ENCODE measurements at places on chromosomes 16 and 17.
A peak's percentile ranks its signal among the peaks of the same experiment; 100 is the strongest.

GRCh38 chr16:8053437-8053836, 536.9 kb downstream of the TMEM114 start:
- no peak overlapping the region for H3K27ac ChIP-seq
- no peaks in the 10 kb centered on the region for H3K36me3 ChIP-seq
- no peak for DNase-seq

GRCh38 chr16:65218348-65218747, 96.5 kb upstream of the CDH11 start:
- H3K4me1 ChIP-seq = no peaks in the 10 kb centered on the region
- H3K36me3 ChIP-seq = no peaks in the 10 kb centered on the region
- DNase-seq = no peak
- H3K27ac ChIP-seq = no peak overlapping the region
- H3K27me3 ChIP-seq = no peaks in the 10 kb centered on the region

GRCh38 chr17:77492446-77493237, 351.9 kb downstream of the SEC14L1 start:
- no peak overlapping the region for H3K4me3 ChIP-seq
- no peak overlapping the region for H3K27ac ChIP-seq
- H3K4me1 ChIP-seq = peaks cover 17% of the 10 kb centered on the region

- no peaks in the 10 kb centered on the region for H3K27me3 ChIP-seq
- H3K4me3 ChIP-seq = no peak overlapping the region
- H3K36me3 ChIP-seq = peaks cover 22% of the 10 kb centered on the region
Observed at GRCh38 chr17:38815576-38816193, 9.4 kb downstream of the CWC25 start.

DNA sequence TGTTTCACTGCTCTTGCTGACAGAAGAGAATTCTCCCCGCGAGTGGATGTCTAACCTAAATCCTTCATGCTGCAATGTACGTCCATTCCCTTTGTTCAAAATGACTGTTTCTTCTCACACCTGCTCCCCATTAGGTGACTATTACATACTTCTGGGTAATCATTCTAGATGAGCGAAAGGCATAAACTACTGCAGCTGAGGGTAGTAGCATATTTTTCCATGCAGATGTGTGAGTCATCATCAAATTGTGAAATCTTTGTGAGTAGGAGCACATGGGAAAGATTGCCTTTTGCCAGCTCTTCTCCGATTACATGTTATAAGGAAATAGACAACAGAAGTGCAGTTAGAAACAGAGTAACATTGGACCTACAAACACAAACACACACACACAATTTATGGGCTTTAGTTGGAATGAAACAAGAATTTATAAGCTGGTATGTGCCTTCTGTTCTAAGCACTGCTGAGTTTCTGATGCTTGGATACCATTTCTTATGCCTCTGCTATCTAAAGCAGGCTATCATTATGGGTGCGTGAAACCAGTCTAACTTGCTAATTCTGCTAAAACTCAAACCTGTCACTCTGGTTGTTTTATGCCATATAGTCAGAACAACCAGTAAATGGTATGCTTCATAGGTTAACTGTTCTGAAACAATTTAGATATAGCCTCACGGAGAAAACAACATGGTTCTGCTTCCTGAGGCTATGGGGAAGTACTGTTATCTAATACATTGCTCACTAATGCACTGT, 346.9 kb upstream of the PSMD7 start:
- H3K27me3 ChIP-seq = no peaks in the 10 kb centered on the region
- H3K4me3 ChIP-seq = no peak overlapping the region
- H3K4me1 ChIP-seq = no peaks in the 10 kb centered on the region
- DNase-seq = no peak
- no peaks in the 10 kb centered on the region for H3K36me3 ChIP-seq
- H3K27ac ChIP-seq = no peak overlapping the region

GRCh38 chr17:76353004-76353598, 615 bp downstream of the PRPSAP1 start:
- H3K27ac ChIP-seq = peak overlapping the region; percentile 77
- H3K4me3 ChIP-seq = peak overlapping the region; percentile 87
- no peaks in the 10 kb centered on the region for H3K36me3 ChIP-seq
- peaks cover 9% of the 10 kb centered on the region for H3K4me1 ChIP-seq
- no peaks in the 10 kb centered on the region for H3K27me3 ChIP-seq
- no peak for DNase-seq

DNA sequence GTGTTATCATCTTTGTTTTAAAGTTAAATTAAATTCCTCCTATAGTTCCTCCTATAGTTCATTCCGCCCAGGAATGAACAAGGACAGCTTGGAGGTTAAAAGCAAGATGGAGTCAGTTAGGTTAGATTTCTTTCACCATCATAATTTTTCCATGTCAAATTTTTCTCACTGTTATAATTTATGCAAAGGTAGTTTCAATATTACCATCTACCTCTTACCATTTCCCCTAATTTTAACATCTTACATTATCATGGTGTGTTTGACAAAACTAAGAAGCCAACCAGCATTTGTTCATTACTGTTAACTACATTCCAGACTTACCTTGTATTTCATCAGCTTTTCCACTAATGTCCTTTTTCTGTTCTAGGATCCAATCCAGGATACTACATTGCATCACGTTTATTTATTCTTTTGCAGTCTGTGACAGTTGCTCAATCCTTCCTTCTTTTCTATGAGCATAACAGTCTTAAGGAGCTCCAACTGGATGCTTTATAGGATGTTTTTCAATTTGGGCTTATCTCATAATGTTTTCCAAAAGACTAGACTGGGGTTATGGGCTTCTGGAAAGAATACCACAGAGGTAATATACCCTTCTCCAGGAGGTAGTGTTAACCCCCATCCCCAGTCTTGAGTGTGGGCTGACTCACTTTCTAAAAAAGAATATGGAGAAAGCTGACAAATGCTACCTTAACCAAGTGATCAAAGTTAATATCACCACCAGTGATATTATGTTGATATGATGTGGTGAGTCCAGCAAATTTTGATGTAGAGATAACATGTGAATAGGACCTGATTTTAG, 158.5 kb downstream of the PPM1E start:
- no peaks in the 10 kb centered on the region for H3K27me3 ChIP-seq
- no peak overlapping the region for H3K27ac ChIP-seq
- no peak overlapping the region for H3K4me3 ChIP-seq
- H3K36me3 ChIP-seq = no peaks in the 10 kb centered on the region
- DNase-seq = no peak
- no peaks in the 10 kb centered on the region for H3K4me1 ChIP-seq

- H3K27ac ChIP-seq = no peak overlapping the region
- H3K27me3 ChIP-seq = peaks cover 1% of the 10 kb centered on the region
- DNase-seq = no peak
- no peak overlapping the region for H3K4me3 ChIP-seq
- no peaks in the 10 kb centered on the region for H3K36me3 ChIP-seq
Observed at GRCh38 chr17:19539841-19540311, 6.2 kb downstream of the SLC47A1 start.

GRCh38 chr17:37702598-37702997, 42.3 kb downstream of the HNF1B start:
- H3K27ac ChIP-seq = no peak overlapping the region
- no peak for DNase-seq
- H3K4me1 ChIP-seq = no peaks in the 10 kb centered on the region
- H3K4me3 ChIP-seq = no peak overlapping the region
- H3K36me3 ChIP-seq = no peaks in the 10 kb centered on the region
- peaks cover 7% of the 10 kb centered on the region for H3K27me3 ChIP-seq

DNA sequence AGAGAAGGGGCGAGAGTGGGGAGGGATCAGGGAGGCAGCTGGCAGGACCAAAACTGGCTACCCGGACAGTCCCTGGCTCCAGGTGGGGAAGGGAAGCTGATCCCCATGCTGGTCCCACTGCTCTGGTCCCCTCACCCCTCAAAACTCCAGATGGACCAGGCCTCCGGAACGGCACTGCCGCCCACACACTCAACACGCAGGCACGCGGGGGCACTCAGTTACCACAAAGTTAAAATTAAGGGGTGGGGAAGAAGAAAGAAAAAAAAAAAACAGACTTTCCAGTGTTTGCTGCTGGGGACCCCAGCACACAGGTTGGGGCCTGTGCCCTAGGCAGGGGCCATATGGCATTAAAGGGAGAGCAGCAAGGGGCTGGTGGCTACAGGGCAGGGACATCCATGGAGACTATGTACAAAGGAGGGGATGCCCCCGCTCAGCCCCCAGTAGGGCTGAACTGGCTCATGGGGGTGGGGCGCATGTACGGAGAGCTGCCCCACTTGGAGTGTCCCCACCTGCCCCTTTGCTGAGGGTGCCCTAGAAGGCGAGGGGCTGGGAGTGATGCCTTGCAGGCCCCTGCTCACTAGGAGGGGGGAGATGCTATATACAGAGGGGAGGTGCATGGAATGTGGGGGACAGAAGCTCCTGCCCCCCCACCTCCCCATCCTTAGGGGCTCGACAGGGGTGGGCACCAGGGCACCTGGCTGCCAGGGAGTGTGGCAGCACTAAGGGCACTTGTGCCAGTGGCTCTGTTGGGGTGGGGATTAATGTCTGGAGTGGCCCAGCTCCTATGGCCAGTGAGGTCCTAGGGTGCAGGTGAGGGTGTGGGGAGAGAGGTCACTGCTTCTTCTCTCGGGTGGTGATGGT, 5.6 kb downstream of the TP53I13 start:
- H3K36me3 ChIP-seq = peaks cover 3% of the 10 kb centered on the region
- DNase-seq = no peak
- no peaks in the 10 kb centered on the region for H3K27me3 ChIP-seq
- H3K4me3 ChIP-seq = no peak overlapping the region
- peaks cover 5% of the 10 kb centered on the region for H3K4me1 ChIP-seq
- no peak overlapping the region for H3K27ac ChIP-seq

- no peaks in the 10 kb centered on the region for H3K27me3 ChIP-seq
- H3K4me3 ChIP-seq = peak overlapping the region; percentile 86
- peak overlapping the region; percentile 71 for H3K27ac ChIP-seq
- no peak for DNase-seq
Observed at GRCh38 chr16:50025537-50025931, 509 bp downstream of the CNEP1R1 start.

GRCh38 chr17:14790521-14790920, 474.6 kb downstream of the PMP22 start:
- H3K36me3 ChIP-seq = no peaks in the 10 kb centered on the region
- H3K27me3 ChIP-seq = peaks cover 5% of the 10 kb centered on the region
- H3K4me1 ChIP-seq = no peaks in the 10 kb centered on the region
- DNase-seq = no peak

DNA sequence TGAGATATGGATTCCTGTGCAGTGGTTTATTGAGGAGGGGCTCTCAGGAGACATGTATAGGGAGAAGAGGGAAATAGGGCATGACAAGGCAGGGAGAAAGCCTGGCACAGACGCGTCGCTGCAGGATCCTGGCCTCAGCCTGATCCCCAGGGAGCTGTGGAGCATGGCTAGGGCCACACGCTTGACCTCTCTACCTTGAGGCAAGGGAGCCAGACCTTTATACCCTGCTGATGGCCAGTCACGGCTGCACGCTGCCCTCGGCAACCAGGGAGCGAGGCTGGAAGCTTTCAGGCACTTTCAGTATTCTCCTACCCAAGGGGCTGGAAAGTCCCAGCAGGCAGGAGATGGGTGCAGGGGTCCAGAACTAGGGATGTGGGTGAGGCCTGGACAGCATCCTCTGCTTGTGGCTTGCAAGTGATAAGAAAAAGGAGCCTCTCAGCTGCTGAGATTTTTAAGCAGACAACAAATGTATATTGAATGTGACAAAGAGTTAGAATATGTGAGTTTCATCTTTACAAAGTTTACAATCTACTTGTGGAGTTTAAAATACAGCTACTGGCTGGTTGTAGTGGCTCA, 10.0 kb upstream of the KLHL36 start:
- H3K27ac ChIP-seq = no peak overlapping the region
- no peaks in the 10 kb centered on the region for H3K36me3 ChIP-seq
- no peak for DNase-seq
- no peak overlapping the region for H3K4me3 ChIP-seq
- H3K27me3 ChIP-seq = no peaks in the 10 kb centered on the region

GRCh38 chr16:67248401-67249177, at the start of gene SLC9A5:
Gene SLC9A5, plus strand, starts transcription at chr16:67248979. Its CDS starts 36 bp downstream, at chr16:67249015.
- H3K36me3 ChIP-seq = no peaks in the 10 kb centered on the region
- peaks cover 45% of the 10 kb centered on the region for H3K4me1 ChIP-seq
- peak within 1 kb of the TSS; percentile 29 for H3K27ac ChIP-seq
- no peaks in the 10 kb centered on the region for H3K27me3 ChIP-seq
- H3K4me3 ChIP-seq = peak within 1 kb of the TSS; percentile 73

GRCh38 chr17:35238821-35239220, 4.1 kb upstream of the SLFN5 start:
- no peaks in the 10 kb centered on the region for H3K27me3 ChIP-seq
- H3K4me3 ChIP-seq = peak overlapping the region; percentile 39
- H3K27ac ChIP-seq = no peak overlapping the region
- DNase-seq = no peak
- peaks cover 47% of the 10 kb centered on the region for H3K4me1 ChIP-seq
- H3K36me3 ChIP-seq = no peaks in the 10 kb centered on the region

DNA sequence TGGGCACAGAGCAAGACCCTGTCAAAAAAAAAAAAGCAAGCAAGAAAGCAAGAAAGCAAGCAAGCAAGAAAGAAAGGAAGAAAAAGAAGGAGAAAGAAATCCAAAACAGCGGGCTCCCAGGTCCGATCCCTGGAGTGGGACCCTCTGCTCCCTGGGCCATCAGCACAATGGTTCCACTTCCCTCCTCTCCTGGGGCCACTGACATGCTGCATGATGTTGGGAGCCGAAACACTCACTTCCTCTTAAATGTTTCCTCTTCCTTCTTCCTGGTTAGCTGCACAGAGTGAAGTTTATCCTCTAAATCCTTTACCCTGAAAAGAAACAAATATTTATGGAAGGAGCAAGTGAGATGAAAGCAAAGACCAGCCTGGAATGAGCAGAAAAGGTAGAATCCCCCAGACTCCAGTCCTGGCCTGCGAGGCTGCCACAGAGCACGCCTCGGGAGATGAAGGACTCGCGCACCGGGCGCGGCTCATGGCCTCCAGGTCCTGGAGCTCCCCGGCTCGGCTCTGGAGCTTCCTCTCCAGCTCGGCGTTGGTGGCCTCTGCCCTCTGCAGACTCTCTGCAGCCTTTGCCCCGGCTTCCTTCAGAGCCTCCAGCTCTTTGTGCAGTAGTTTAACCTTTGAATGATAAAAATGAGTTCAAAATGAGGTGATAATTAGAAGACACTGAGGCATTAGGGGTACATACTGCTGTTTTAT, 19.0 kb downstream of the CCDC57 start:
- DNase-seq = no peak
- H3K36me3 ChIP-seq = peaks cover 13% of the 10 kb centered on the region
- H3K4me1 ChIP-seq = peaks cover 9% of the 10 kb centered on the region
- H3K27me3 ChIP-seq = no peaks in the 10 kb centered on the region
- H3K4me3 ChIP-seq = no peak overlapping the region

- peaks cover 4% of the 10 kb centered on the region for H3K4me1 ChIP-seq
- H3K4me3 ChIP-seq = no peak overlapping the region
- H3K36me3 ChIP-seq = no peaks in the 10 kb centered on the region
- DNase-seq = no peak
Observed at GRCh38 chr17:42521036-42521435, 15.0 kb upstream of the NAGLU start.

DNA sequence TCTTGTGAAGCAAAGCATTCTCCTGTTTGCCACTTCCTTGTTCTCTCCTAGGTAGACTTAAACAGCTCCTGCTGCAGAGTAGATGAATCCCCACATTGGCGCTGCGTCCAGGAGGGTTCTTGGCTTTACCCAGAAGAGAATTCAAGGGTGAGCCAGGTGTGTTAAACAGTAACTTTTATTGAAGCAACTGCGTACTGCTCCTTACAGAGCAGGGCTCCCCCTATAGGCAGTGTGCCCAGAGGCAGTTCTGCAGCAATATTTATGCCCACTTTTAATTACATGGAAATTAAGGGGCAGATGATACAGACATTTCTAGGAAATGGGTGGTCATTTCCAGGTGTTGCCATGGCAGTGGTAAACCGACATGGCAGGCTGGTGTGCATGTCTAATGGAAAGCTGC, 987.6 kb upstream of the RBFOX1 start:
- no peaks in the 10 kb centered on the region for H3K36me3 ChIP-seq
- no peaks in the 10 kb centered on the region for H3K4me1 ChIP-seq
- no peak overlapping the region for H3K27ac ChIP-seq
- H3K4me3 ChIP-seq = no peak overlapping the region
- no peak for DNase-seq
